ENCODE measurements at places on chromosomes 7 and 10.

DNA sequence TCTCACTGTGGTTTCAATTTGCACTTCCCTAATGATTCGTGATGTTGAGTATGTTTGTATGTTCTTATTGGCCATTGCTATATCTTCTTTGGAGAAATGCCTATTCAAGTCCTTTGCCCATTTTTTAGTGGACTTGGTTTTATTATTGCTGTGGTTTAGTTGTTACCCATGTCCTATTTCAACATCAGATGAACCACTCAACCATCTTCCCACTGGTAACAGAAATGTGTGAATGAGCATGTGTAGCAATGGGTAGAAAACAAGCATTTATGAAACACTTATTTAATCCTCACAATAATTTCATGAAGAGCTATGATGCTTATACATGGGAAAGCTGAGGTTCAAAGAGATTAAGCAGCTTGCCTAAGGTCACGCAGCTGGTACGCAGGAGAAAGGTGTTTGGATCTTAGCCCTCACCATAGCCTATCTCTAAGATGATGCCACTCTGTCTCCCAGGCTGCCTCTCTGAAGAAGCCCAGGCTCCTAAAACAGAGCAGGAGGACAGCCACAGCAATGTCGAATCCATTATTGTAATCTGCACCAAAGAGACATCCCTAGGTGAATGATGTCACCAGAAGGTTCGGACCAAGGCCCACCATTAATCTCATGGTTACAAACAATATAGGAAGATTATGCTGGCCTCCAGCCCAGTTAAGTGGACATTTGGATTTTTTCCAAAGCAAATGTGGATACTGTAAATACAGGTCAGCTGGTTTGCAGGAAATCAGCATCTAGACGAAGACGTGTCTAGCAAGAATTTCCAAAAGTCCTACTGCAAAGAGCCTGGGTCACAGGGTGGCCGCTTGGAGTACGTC is 447.6 kb upstream of the ZMIZ1 start:
- no peak for DNase-seq

DNA sequence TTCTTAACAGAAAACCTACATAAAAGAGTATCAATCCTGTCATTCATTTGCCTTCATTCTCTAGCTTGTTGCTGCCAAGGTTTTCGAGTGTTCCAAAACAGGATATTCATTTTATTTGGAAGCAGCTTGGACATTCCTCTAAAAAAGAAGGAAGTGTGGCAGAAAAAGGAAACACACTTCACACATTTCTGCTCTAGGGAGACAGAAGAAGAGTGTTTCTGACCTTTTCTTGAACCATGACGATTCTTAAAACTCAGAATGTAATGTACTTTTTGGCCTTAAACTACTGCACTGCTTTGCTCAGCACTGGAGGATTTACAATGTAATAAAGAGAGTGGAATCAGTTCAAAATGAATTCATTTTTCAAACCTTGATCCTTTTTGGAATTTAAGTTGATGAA is 81.3 kb downstream of the SEMA3A start:
- DNase-seq: no peak

DNA sequence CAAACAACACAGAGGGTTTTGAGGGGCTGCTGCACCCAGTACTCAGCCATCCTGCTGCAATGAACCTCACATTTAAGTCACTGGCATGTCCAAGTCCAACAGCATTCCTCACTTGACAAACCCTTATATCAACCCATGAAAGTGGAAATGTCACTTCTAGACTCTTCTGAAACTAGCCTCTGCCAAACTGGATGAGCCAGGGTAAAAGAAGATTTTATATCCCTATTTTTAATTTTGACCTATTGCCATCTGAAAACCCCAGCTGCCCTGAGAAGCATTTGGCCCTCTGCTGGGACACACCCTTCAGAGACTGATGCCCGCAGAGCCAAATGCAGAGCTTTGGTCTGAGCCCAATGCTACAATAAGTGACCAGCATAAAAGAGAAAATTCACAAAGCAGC is 201.1 kb downstream of the ANK3 start:
- DNase-seq: no peak

DNA sequence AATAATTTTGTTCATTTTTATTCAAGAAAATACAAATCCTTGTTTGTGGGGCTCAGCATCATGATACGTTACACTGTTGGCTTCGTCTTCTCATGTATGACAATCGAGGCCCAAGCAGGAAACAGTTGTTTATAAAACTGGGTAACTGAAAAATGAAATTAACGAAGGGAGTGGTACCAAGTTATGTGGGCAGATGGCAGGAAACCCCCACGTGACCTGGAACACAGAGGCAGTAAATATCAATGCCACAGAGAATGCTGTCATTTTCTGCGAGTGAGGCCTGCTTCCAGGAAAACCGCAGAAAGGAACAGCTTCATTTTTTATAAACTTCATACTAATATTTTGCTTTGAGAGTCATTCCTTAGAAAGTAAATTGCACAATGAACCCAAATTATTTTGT is 201.0 kb upstream of the ADARB2 start:
- DNase-seq: no peak

GRCh38 chr7:148505645-148506375 is 84.8 kb upstream of the C7orf33 start:
- no peak for DNase-seq

All from GM20000 (cell line).